ENCODE measurements at places on chromosomes 4 and X.

- no peak for DNase-seq
Observed at GRCh38 chr4:47668810-47669408, 169.0 kb downstream of the CORIN start.

DNA sequence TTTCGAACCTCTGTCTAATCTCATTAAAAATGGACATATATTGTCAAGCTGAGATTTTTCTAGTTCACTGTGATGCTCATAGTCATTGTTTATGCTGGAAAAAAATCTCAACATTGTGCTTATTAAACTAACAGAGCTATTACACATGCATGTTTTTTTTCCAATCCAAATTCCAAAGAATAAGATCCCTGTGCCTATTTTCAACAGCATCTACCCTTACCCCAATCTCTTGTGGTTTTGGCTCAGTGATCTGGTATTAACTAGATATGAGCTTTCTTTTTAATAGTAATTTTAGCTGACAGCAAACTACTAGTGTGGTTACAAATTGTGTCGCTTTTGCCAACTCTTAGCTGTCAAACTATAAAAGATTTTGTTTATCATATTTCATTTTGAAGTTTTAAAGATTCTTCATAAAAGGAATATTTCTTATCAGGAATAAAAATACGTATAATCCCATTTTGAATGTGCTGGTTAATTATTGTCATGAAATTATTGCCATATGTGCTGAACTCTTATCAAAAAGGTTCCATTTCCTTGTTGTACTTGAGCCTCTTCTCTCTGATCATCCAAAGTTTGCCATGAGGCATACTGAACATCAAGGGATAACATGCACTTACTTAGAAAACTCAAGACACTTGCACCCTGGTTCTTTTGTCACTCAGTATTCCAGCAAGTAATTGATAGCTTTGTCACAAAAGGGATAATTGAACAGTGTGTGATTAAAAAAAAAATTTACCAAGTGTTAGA is 241.2 kb downstream of the ARHGAP24 start:
- no peak for DNase-seq

DNA sequence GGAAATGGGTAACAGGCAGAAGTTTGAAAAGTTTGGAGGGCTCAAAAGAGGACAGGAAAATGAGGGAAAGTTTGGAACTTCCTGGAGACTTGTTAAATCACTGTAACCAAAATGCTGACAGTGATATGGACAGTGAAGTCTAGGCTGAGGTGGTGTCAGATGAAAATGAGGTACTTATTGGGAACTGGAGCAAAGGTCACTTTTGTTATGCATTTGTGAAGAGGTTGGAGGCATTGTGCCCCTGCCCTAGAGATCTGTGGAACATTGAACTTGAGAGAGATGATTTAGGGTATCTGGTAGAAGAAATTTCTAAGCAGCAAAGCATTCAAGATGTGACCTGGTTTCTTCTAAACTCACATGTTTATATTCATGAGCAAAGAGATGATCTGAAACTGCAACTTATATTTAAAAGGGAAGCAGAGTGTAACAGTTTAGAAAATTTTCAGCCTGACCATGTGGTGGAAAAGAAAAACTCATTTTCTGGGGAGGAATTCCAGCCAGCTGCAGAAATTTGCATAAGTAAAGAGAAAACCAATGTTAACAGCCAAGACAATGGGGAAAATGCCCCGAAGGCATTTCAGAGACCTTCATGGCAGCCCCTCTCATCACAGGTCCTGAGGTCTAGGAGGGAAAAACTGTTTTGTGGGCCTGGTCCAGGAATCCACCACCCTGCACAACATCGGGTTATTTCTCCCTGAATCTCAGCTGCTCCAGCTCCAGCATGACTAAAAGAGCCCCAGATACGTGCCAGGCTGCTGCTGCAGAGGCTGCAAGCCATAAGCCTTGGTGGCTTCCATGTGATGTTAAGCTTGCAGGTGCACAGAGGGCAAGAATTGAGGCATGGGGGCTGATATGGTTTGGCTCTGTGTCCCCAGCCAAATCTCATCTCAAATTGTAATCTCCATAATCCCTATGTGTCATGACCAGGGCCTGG is 632.5 kb upstream of the GNPDA2 start:
- no peak for DNase-seq

- DNase-seq = no peak
Observed at GRCh38 chrX:132231587-132231986, 12.3 kb upstream of the RAP2C start.

Measured in stimulated activated CD8-positive, alpha-beta memory T cell treated with anti-CD3 and anti-CD28 coated beads, Interleukin-7, amount 100 ng/mL, for 24 hours (primary cell).